ENCODE measurements at places on chromosomes 13 and 19.

GRCh38 chr19:48680436-48681126 is 7.8 kb upstream of the NTN5 start:
- DNase-seq, result no peak

- DNase-seq, result no peak
Measured at GRCh38 chr13:50991579-50992521, 82.3 kb downstream of the RNASEH2B start.

GRCh38 chr13:113584870-113585671 is 518 bp downstream of the TFDP1 start:
- no peak for DNase-seq

DNA sequence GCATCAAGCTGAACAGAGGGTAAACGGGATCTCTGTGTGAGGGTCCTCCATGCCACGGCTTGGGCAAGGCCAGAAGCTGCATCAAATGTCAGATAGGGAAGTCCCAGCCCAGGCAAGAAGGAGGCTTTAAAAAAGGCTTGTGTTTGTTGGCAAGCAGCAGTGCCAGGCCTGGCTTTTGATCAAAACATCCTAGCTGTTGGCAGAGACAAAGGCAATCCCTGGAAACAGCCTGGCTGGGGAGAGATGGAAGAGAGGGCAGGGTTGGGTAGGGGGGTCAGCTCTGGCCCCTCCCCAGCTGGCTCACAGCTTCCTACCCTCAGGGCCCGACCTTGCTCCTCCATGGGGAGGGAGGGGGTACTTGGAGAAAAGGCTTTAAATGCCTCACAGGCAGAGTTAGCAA is 61.8 kb upstream of the KCTD15 start:
- DNase-seq, result no peak

GRCh38 chr13:49980266-49980665 is 16.6 kb upstream of the TRIM13 start:
- DNase-seq, result no peak

DNA sequence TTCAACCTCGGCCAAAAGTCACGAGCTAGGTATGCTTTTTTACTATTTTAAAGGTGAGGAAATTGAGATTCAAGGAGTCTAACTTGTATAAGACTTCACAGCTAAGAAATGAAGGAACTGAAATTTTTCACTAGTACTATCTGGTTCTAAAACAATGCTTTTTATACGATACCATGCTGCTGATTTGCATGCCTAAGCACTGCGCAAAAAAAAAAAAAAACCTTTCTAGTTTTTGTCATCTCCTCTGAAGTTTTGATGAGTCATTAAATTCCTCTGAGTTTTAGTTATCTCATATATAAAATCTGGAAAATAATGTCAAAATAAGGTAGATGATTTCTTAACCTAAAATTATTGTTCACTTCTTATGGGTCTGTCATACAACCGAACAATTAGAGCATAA is 28.0 kb upstream of the UFM1 start:
- no peak for DNase-seq

GRCh38 chr13:110359840-110360301 is 52.8 kb downstream of the COL4A2 start:
- DNase-seq, result no peak

DNA sequence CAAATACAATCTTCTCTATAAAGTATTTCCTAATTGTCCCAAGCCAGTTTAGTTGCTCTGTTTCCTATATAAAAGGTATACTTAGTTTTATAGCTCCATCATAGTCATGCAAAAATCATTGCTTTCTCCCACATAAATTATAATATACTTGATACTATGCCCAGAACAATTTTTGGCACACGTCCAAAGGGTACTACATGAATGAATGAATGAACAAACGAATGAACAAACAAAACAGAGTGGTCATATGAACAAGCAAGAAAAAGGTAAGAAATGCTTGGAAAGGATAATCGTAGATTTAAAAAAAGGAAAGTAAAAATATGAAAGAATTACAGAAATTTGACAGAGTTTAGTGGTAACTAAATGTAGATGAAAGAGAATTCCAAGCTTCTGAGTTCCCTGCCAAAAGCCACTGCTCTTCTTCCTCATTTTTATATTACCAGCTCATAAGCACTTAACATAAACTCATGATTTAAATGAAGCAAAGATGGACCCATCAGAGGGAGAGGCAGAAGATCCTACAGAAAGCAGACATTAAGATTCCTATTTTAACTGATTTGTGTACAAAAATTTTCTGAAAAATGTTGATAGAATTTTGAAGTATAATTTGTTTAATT is 123.2 kb downstream of the ENOX1 start:
- DNase-seq, result no peak

GRCh38 chr13:79901336-79901735 is 420.4 kb downstream of the NDFIP2 start:
- no peak for DNase-seq

GRCh38 chr19:45615795-45616703 is 14.0 kb upstream of the GPR4 start:
- peak; percentile 99 for DNase-seq

GRCh38 chr13:106302011-106302410 is 233.5 kb downstream of the EFNB2 start:
- DNase-seq, result no peak

GRCh38 chr19:33064792-33065550 is at the start of gene RHPN2:
Gene RHPN2, minus strand, starts transcription at chr19:33064888. Its CDS starts 36 bp downstream, at chr19:33064852.
- peak; percentile 57 for DNase-seq

- DNase-seq, result no peak
Measured at GRCh38 chr19:54281007-54281728, at the start of gene LILRB2. Gene LILRB2, minus strand, starts transcription at chr19:54281110. Its CDS starts 614 bp downstream, at chr19:54280496.

GRCh38 chr13:46666727-46667456 is 113.9 kb downstream of the LRCH1 start:
- DNase-seq, result no peak

DNA sequence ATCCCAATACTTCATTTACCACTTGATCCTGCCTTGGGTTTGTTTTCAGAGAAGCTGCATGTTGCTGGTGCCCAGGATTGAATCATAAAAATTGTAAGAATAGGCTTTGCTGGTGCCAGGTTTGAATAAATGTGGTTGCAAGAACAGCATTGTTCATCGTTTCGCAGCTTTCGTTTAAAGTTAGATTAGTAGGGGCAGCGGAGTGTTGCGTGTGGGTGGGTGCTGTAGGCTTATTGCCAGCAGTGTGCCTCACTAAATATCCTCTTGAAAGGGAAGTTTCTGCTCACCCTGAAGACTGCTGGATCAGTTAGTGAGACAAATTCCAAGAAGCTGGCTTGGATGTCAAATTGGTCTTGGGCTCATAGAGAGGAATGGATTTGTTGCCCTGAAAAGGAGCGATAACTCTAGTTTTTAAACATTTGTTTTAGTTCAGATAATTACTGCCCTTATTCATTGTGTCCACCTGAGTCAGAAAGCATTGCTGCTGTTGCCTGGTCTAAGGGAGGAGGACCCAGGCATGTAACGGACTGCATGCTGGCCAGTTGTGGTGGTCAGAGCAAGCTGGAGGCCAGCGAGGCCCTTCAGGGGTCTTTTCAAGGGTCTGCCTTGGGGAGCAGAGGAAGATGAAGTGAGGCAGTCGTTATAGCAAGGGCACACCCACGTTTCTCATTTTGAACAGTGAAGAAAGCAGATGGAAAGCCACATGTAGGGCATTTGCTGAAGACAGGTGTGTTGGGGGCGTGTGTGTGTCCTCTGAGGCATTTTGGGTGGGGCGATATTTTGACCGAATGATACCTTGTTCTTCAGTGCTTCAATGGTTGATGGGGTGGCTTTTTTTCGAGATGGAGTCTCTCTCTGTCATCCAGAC is 8.5 kb downstream of the ILF3 start:
- no peak for DNase-seq

- DNase-seq, result peak; percentile 91
Measured at GRCh38 chr13:37338726-37339385, 233.4 kb upstream of the CSNK1A1L start.

GRCh38 chr19:11257846-11258380 is 4.4 kb downstream of the DOCK6 start:
- no peak for DNase-seq

DNA sequence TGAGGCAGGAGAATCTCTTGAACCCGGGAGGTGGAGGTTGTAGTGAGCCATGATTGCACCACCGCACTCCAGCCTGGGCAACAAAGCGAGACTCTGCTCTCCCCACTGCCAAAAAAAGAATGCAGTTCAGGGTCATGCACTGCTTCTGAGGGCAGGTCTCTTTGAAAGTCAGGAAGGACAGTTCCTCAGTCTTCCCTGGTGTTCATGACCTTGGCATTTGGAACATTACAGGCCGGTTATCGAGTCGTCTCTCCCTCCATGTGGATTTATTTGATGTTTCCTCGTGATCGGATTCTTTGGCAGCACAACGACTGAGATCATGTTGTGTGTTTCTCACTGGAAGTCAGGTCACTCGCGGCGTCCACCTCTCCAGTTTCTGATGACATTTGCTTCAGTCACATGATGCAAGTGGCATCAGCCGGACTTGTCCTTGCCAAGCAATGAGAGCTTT is 17.2 kb downstream of the FGF21 start:
- peak; percentile 13 for DNase-seq

GRCh38 chr19:35120898-35121297 is 5.3 kb downstream of the FXYD3 start:
- no peak for DNase-seq

DNA sequence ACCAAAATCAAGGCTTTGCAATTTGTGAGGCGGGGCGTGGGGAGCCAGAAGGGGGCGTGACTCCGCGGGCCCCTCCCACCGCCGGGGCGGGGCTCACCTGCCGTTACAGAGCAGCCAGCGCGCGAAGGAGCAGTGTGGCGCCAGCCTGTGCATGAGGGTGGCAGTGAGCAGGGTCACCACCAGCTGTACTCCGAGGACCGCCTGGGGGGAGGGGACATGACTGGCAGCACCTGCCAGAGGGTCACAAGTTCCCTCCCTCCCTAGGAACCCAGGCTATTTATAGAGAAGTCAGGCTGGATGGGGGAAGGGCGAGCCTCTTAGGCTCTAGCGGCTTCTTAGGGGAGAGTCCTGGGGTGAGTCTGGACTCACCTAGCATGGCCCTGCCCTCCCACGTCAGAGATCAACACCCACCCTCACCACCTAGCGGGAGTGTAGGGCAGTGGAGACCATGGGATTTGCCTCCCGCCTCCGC is 3.6 kb downstream of the TMEM161A start:
- no peak for DNase-seq

- no peak for DNase-seq
Measured at GRCh38 chr13:31321457-31321856, 121.7 kb downstream of the B3GLCT start.

GRCh38 chr19:38321646-38322196 is 2.1 kb downstream of the KCNK6 start:
- no peak for DNase-seq

DNA sequence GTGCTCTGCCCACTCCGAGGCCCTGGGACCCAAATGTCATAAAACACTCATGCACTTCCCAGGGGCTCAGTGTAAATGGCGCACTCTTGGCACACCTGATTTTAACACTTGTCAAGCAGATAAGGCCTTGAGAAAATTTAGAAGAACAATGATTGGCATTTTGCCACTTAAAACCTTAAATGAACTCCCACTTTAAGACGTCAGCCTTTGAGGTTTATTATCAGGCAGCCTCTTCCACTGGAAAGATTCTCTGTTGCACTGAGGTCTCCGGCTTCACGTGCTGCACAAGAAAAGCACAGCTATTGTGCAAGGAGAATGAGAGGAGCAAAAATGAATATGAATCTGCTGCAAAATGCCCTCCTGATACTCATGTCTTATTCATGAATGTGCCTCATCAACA is 38.5 kb upstream of the ATP11A start:
- DNase-seq, result peak; percentile 43

- DNase-seq, result no peak
Measured at GRCh38 chr19:17846146-17846545, 1.6 kb downstream of the JAK3 start.

- DNase-seq, result no peak
Measured at GRCh38 chr13:110220471-110220870, 86.5 kb downstream of the COL4A1 start.

DNA sequence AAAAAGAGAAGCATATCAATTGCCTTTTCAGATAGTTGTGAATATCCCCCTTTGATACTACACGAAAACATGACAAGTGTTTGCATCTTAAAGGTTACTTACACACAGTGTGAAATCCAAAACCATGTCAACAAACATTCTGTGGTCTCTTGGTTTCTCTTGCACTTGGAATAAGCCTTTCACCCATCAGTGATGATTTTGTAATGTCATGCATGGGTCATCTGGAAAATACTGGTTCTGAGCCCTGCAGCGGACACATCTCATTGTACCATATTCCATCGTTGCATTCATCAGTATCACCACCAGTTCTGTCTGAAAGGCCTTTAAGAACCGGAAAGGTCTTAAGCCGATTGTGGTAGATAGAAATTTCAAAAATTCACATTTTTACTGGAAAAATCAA is 65.4 kb upstream of the SOX1 start:
- no peak for DNase-seq

- no peak for DNase-seq
Measured at GRCh38 chr19:30254789-30255188, 117.4 kb upstream of the ZNF536 start.

GRCh38 chr13:44894001-44894770 is 95.1 kb downstream of the NUFIP1 start:
- DNase-seq, result no peak

DNA sequence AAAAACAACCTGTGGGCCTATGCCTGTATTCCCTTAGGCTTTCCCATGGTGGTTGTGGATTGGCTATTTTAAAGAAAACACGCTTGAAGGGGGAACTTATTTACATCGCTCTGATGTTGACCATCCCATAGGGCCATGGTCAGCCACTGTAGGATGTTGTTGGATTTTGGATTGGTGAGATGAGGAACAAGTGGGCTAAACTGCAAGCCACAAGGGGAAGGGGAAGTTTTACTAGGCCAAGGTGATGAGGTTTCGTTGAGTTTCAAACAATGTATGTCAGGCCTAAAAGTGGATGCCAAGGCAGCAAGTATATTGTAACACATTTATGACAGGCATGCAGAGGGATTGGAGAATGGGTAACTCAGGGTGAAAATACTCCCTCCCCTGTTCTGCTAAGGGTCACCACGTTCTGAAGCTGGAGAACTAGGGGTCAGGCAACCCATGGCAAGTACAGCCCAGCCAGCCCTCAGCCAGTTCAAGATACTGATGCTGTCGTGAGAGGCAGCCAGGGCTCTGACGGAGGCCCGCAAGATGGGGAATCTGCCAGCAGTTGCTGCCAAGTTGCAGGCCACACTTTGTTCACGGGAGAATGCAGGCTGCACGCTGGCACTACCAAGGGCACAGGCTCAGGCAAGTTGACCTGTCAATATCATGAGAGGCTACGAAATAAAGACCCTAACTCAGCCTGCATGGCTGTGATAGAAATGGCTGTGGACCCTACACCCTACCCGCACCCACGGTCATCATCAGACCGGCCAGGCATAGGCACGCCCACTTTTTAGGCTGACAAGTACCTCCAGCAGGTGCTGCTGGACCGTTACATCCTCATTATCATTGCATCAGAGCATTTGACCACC is 11.1 kb downstream of the IRGC start:
- no peak for DNase-seq

Measured in endothelial cell of umbilical vein (primary cell).